ENCODE measurements at places on chromosomes 6 and 20.
A peak's percentile ranks its signal among the peaks of the same experiment; 100 is the strongest.

GRCh38 chr6:46221222-46221793 is 50.5 kb upstream of the ENPP5 start:
- no peak for DNase-seq

DNA sequence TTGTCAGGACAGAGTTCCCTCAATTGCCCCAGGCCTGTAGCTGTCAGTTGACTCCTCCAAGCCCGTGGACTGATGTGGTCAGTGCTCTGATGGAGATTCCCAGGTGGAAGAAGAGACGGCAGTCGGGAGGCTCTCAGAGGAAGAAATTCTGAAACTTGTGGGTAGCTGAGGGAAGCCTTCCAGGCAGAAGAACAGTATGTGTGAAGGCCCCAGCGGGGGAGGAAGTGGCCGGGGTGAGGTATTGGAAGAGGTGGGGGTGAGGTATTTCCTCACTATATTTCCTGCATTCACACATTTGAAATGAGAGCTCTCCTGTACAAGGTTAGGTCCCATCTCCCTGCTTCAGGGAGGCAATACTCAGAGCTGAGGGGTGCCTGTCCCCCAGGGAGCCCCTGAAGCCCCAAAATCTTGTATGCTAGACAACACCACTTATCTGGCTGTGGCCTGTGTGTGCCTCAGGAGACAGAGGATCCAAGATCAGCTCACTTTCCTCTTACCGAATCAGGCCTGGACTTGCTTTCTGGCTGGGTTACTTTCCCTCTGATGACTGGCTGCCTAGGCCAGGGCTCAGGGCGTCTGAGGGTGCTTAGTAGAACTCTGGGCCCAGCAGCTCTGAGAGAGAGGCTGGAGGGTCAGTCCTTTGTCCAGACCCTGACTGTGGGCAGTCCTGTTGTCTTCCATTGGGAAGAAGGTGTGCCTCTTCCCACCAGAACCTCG is 49.3 kb upstream of the MYL9 start:
- peak; percentile 66 for DNase-seq

GRCh38 chr6:15512126-15512525 is 150.7 kb downstream of the DTNBP1 start:
- DNase-seq: no peak

GRCh38 chr20:41359541-41360011 is 7.0 kb downstream of the EMILIN3 start:
- DNase-seq: no peak

GRCh38 chr20:19079536-19080299 is 132.7 kb upstream of the SLC24A3 start:
- DNase-seq: no peak

GRCh38 chr20:23142162-23143050 is 56.3 kb upstream of the CD93 start:
- DNase-seq: no peak

DNA sequence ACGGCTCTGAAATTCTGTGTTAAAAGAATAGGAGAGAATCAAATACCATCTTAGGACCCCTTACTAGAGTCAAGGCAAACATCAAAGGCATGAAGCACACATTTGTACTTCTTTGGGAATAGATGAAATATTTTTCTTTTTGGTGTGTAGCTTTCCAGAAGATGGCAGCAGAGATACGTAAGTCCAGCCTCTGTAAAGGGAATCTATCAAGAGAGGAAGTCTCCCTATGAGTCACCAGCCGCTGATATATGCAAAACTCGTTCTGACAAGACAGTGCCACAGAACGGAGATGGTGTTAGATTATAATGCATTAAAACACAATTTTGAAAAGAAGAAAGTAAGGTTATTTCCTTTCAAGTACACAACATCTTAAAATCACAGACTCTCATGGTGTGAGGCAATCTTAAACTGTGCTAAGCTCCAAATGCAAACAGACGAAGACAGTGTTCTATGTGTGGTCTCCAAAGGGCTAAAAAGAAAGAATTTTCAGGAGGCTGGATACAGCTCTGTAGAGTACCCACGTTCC is 120.0 kb upstream of the AGPAT4 start:
- DNase-seq: peak; percentile 64

GRCh38 chr6:101458826-101459225 is 65.3 kb downstream of the GRIK2 start:
- DNase-seq: no peak

GRCh38 chr6:125480571-125480970 is 178.8 kb upstream of the HDDC2 start:
- DNase-seq: no peak

DNA sequence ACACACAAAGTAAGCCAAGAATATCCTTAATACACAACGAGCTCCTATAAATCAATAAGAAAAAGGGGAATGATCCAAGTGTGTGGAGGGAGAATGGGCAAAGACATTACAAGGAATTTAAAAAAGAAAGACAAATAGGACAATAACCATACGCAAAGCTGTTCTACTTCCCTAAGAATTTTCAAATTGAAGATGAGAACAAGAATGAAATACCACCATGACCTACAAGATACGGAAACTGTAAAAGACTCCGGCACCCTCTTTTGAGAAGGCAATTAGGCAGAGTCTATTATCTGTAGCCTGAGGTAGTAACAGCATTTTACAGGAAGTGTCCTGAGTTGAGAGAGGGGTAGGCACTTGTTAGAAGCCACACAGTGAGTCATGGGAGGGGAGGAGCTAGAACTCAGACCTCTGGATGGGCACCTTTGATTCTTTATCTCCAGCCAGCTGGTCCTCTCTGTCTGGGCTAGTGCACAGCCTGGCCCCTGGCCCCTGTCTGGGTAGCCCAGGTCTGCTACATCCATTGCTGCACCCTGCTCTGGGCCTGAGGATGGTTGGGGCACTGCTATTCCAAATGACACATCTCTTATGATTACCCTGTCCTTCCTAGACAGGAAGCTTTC is 15.3 kb downstream of the RSPO4 start:
- DNase-seq: no peak

GRCh38 chr6:84618046-84618752 is 146.2 kb downstream of the TBX18 start:
- DNase-seq: no peak

DNA sequence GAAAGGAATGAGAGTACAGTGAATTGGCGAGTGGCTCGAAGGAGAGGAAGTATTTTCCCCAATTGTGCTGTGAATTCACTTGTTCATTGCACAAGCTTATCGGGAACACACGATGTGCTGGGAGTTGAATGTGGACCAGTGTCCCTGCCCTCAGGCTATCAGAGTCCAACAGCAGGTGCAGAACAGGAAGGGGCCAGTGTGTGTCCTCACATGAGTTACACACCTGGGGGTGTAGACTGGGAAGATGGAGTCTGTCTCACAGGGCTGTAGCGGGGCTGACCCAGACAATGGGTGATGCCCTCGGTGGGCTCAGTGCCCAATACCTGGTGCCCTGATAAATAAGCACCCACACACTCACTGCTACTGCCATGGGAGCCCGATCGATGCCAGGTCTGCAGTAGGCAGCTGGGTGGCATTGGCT is 14.4 kb downstream of the DUSP22 start:
- no peak for DNase-seq

DNA sequence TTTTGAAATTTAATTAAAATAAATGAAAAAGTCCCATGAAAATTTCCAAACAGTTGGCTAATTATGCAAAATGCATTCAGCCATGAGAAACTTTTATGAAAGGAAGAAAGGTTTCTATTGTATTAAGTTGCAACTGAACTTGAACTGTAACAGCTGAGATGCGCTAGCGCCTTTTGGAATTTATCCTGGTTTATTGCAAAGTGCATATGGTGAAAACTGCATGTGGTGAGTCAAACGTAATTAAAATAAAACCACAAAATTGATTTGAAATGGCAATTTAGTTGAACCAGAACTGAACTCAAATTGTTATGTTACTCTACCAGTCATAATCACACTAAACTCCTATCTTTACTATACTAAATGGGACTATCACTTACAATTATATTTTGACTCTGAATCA is 46.4 kb upstream of the COL21A1 start:
- DNase-seq: no peak

GRCh38 chr20:7308163-7308562 is 540.7 kb downstream of the BMP2 start:
- no peak for DNase-seq

- DNase-seq: no peak
These were observed 92.2 kb upstream of the HIVEP1 start for GRCh38 chr6:11919771-11920440.

- no peak for DNase-seq
These were observed 32.8 kb downstream of the RAMACL start for GRCh38 chr6:166553563-166554271.

- no peak for DNase-seq
These were observed 85.6 kb upstream of the KHDRBS2 start for GRCh38 chr6:62371453-62372210.

- DNase-seq: no peak
These were observed 151.7 kb upstream of the AKAP12 start for GRCh38 chr6:151087861-151088598.

DNA sequence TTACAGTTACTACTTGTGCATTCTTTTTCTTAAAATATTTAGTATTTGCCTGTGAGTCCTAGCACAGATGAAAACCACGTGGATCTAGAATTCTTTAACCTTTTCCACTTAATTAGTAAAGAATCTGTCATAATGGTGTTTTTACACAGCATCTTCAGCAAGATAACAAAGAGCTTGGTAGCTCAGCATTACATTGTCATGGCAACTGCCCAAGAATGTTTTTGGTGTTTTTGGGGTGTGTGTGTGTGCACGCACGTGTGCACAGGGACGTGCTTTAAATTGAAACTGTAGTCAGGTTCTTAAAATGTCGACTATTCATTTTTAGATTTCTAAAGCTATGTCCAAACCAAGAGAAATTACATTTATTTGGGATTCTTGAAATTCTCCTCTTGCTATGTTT is 108.0 kb downstream of the FIG4 start:
- DNase-seq: no peak

DNA sequence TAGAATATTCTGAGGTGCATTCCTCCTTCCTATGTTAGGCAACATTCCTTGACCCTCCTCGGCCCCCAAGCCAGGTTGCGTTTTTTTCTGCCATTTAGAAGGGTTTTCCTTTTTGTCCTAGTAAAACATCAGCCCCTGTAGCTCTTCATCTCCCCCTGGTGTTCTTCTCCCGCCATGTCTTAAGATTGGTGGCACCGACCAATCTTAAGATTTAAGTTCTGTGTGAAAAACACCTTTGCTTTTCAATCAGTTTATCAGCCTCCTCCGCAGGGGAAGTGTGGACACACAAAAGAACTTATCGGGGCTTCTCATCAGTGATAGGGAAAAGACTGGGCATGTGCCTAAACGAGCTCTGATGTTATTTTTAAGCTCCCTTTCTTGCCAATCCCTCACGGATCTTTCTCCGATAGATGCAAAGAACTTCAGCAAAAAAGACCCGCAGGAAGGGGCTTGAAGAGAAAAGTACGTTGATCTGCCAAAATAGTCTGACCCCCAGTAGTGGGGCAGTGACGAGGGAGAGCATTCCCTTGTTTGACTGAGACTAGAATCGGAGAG is 719 bp upstream of the EDN1 start:
- DNase-seq: peak; percentile 24

GRCh38 chr6:144305985-144306384 is 20.9 kb downstream of the UTRN start:
- DNase-seq: peak; percentile 29

GRCh38 chr6:137473598-137473997 is 20.6 kb downstream of the OLIG3 start:
- no peak for DNase-seq

DNA sequence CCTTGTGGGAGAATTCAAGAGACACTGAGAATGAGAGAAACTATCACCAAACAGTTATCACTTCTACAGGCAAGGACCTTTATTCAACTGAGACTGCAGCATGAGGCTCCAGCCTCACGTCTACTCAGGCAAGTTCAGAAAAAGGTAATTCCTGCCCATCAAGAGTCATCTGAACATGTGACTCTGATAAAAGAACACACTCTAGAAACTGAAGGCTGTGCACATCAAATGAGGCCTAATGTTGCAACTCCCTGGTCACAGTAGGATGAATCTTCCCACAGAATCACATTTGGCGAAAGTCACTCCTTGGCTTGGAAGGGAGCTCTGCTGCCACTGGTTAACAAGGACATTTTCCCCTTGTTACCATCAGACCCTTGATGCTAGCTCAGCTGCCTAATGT is 71.2 kb upstream of the EMILIN3 start:
- no peak for DNase-seq

GRCh38 chr6:135675862-135676261 is 175.6 kb upstream of the PDE7B start:
- peak; percentile 46 for DNase-seq

- no peak for DNase-seq
These were observed 9.6 kb downstream of the BTNL2 start for GRCh38 chr6:32397252-32397920.

DNA sequence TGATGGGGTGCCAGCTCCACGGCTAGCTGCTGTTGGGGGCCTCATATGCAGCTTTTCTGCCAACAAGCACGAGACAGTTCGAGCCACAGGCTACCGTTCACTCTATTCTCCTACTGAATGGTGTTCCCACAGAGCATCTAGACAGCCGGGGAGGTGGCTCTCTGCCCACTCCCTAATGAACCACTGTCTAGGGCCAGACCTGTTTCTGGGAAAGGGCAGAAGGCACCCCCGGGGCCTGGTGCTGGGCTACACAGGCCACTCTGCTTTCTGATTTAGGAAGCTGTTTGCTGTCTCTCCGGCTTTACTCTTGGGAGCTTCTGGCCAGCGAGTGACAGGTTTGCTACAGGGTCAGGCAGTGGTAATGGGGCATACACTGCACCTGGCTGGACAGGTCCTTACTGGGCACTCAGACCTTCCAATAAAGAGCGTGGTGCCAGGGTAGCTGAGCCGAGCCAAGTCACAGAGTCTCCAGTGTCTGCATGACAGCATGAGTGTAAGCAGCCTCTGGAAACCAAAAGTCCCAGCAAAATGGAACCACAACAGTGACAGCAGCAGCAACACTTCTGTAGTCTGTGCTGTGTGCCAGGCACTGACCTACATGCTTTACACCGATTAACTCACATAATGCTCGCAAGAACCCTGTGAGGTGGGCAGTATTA is 8.4 kb downstream of the CCDC167 start:
- no peak for DNase-seq

GRCh38 chr20:23658989-23659609 is 21.3 kb upstream of the CST3 start:
- no peak for DNase-seq

GRCh38 chr6:110514818-110515217 is 38.4 kb upstream of the SLC22A16 start:
- DNase-seq: no peak

GRCh38 chr6:54106727-54107126 is 4.5 kb upstream of the MLIP start:
- DNase-seq: no peak

- DNase-seq: no peak
These were observed 86.0 kb downstream of the TIAM2 start for GRCh38 chr6:155080881-155081845.

DNA sequence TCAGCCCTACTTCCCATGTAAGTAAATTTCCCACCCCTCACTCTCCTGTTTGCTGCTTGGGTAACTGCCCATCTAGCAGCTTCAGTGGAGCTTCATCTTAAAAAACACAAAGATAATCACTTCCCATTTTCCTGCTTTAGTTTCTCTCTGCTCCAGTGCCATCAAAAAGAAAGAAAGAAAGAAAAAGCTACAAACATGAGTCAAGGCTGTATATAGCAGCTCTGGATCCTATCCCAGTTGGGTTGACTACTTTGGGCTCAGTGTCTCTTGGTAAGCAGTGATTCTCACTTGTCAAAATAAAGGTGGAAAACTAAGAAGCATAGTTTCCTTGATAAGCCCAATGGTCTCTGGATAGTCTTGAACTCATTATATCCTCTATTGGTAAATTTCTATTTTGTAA is 48.7 kb upstream of the SRPK1 start:
- DNase-seq: no peak
